ENCODE measurements at places on chromosomes 7 and 10.

- no peak for DNase-seq
Measured at GRCh38 chr10:11509036-11509435, 102.4 kb downstream of the USP6NL start.

GRCh38 chr10:104155591-104155990 is 33.6 kb downstream of the SFR1 start:
- no peak for DNase-seq

- no peak for DNase-seq
Measured at GRCh38 chr10:22479419-22479818, 134.1 kb downstream of the SPAG6 start.

DNA sequence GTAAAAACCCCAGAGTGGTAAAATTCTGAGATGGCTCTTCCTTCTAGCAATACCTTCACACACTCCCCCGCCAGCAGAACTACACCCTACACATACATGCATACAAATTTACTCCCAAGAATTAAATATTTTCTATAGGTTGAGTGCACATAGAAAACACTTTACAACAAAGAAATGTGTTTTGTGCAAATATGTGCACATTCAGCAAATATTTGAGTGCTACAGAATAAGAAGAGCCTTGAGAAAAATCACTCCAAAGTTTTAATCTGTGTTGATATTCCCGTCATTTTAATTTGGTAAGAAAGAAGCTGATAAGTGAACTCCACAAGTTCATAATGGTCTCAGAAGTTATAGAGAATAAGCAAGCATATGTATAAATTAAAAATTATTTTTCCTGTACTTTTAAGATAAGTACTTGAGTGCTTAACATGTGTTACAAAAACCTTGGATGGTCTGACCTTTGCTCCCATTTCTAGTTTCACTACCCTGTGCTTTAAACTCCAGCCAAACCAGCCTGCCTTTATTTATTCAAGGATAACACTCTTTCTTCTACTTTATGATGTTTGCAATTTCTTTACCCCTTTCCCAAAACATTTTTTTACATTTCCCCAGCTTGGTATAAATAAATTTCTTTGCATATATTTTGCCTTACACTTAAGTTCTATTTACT is 733.5 kb upstream of the LRRTM3 start:
- no peak for DNase-seq

DNA sequence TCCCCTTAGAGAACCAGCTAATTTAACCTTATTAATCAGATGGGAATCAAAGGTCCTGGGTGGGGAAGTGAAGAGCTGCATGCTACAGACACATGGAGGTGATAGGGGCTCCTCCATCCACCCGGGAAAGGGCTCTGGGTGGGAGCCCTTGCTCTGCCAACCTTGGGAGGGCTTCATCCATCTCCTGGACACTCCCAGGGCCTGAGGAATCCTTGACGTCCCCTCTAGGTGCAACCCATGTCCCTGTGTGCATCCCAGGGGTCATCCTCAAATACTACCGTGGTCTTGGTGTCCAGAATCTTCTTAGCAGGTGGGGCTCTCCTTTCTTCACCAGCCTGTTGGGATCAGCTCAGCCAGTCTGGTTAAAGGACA is 55.4 kb upstream of the IGFBP3 start:
- no peak for DNase-seq

- no peak for DNase-seq
Measured at GRCh38 chr10:50651808-50652207, 28.1 kb upstream of the SGMS1 start.

DNA sequence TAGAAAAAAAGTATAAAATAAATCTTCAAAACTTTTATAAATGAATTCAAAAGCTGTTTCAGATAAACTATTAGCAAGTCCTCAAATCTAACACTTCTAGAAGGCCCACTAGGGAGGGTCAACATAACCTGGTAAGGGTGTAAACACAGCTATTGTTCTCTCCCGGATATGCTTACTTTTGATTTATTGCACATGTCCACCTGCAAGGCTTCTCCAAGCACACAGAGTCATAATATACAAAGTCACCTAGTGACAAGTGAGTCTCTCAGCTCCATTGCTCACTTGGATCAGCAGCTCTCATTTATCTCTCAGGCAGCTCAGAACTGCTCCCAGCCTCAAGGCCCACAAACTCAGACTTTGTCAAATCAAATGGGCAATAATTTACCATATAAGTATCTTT is 44.0 kb upstream of the COL1A2 start:
- DNase-seq = no peak

- no peak for DNase-seq
Measured at GRCh38 chr7:151246851-151247580, 1.5 kb downstream of the SMARCD3 start.

GRCh38 chr10:125221716-125222115 is 61.4 kb upstream of the CTBP2 start:
- DNase-seq = no peak

- DNase-seq = no peak
Measured at GRCh38 chr10:29732918-29733317, 98.1 kb upstream of the SVIL start.

- no peak for DNase-seq
Measured at GRCh38 chr7:79787623-79788022, 334.2 kb upstream of the MAGI2 start.

- no peak for DNase-seq
Measured at GRCh38 chr7:76372984-76373833, 14.4 kb upstream of the YWHAG start.

- no peak for DNase-seq
Measured at GRCh38 chr10:15764892-15765454, 45.3 kb upstream of the ITGA8 start.

DNA sequence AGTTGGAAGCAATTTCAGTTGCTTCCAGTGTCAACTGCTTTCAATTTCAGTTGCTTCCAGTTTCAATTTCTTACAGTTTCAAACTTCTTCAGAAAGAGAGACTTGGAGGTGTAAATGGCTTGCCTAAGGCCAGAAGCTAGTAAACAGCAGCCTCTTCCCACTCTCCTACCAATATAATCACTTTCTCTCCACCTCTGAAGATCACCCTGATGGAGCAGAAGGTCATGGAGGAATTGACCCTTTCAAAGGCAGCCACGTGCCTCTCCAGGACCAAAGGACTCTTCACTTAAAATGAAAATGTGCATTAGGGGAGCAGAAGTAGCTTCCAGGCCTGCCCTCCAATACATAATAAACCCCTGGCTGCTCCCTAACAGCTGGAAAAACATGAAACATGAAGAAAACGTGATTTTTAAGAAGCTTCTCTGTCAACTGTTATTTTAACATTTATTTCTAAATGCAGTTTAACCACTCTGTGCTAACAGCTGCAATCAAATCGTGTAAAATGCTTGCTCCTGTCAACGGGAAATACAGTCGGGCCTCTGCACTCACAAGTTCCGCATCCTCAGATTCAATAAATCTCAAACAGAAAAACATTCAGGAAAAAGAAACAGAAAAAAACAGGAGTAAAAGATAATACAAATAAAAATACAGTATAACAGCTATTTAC is 1020.6 kb downstream of the XPNPEP1 start:
- DNase-seq = no peak

DNA sequence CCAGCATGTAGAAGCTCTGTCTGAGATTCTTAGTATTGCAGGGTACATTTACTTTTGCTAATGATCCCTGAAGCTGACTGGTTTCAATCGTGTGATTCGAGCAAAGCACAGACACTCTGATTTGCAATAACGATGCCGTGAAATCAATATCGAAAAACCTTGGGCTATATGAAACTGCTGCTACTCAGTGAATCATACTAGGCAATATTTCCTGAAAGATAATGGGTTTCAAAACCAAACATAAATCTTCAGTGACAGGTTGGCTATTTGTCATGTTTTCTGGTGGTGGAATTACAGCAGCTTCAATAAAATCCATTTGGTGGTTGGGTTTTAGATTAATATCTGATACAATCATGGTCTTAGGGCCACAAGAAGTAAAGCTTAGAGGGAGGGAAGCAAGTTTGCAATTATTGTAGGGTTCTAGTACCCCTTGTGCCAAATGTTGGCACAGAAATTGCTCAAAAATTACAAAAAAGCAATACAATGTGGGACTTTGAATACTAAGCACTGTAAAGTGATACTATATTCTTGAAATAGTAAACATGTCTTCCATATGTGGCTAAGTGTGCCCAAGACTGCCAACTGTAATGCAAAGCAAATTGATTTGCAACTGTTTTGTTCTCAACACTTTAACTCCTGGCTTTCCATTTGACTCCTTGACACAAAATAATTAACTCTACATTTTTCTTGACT is 112.4 kb upstream of the JAZF1 start:
- DNase-seq = no peak

GRCh38 chr7:38880035-38880434 is 29.0 kb downstream of the VPS41 start:
- no peak for DNase-seq

DNA sequence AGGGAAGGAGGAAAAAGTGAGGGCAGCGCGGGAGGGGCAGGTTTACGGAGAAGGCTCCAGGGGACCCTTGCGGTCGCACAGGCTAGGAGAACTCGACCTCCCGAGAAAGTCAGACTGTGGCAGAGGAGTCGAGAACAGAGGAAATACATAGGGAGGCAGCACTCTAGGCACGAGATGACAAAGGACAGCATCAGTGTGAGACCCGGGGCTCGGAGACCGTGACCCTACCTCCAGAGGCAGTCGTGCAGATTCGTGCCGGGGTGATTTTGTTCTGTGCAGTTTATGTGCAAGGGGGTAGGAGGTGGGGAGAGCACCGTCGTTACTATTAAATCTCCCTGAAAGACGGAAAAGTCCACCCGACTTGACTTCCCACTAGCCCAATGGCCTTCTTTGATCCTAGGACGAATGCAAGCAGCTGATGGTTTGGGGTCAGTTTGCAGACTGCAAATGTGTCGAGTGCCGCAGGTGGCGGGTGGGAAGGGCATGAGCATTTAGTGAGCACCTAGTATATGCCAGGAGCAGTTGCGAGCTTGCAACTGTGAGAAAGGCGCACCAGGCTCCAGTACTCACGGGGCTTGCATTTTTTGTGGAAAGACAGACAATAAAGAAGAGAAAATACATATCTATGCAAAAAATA is 674 bp upstream of the OSBPL3 start:
- DNase-seq = no peak

GRCh38 chr10:23540401-23541030 is 101.6 kb downstream of the OTUD1 start:
- no peak for DNase-seq

GRCh38 chr10:35876248-35876647 is 234.2 kb upstream of the FZD8 start:
- no peak for DNase-seq

- no peak for DNase-seq
Measured at GRCh38 chr7:85090143-85090542, 96.7 kb downstream of the SEMA3D start.

- DNase-seq = no peak
Measured at GRCh38 chr10:57905861-57906260, 361.8 kb downstream of the IPMK start.

GRCh38 chr7:78071491-78072200 is 273.1 kb downstream of the PHTF2 start:
- no peak for DNase-seq

- DNase-seq = no peak
Measured at GRCh38 chr7:117979954-117980497, 106.8 kb upstream of the CTTNBP2 start.

DNA sequence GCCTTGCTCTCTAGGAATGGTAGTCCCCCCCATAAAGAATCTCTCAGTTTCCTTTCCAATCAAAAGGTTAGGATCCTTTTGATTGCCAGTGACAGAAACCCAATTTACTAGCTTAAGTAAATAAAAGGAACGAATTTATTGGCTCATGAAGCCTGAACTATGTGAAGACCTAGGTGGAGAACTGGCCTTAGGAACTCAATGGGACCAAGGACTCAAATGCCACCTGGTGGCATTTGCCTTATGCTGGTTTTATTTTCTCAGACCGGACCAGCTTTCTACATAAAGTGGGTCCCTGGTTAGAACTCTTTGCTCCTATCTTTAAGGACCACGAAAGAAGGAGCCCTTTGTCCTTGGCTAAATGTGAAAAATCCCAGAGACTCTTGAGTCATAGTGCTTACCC is 25.4 kb downstream of the CFTR start:
- no peak for DNase-seq

GRCh38 chr10:43599333-43599732 is 6.9 kb upstream of the ZNF485 start:
- no peak for DNase-seq

GRCh38 chr7:158447151-158447505 is 140.5 kb downstream of the PTPRN2 start:
- no peak for DNase-seq

DNA sequence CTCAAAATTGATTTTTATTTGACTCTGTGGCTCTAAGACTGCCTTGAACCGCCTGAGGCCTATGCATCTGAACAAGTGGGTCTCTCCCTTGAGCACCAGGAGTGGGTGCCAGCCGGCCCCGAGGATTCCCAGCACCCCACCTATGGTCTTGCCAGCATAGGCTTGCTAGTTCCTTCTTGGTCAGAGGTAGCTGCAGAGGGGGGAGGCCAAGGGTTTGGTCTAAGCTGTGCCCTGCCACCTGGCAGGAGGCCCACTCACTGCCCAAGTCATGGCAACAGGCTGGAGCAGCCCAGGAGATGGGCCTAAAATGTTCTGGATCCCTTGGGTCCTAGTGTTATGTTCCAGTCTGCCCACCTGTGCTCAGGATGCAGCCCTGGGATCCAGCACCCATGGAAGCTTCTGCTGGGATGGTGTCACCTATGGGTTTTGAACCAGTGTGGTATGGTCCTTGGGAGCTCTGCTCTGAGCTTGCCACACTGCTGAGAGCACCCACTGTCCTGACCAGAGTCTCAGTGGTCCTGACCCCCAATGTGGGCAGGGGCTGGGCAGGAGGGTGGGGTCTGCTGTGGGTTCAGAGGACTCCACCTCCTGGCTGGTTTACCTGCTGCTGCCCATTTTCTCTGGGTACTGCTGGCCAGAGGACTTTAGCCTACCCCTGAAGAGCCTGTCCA is 12.6 kb downstream of the YKT6 start:
- DNase-seq = no peak

- DNase-seq = no peak
Measured at GRCh38 chr7:81684514-81685269, 85.2 kb downstream of the HGF start.

DNA sequence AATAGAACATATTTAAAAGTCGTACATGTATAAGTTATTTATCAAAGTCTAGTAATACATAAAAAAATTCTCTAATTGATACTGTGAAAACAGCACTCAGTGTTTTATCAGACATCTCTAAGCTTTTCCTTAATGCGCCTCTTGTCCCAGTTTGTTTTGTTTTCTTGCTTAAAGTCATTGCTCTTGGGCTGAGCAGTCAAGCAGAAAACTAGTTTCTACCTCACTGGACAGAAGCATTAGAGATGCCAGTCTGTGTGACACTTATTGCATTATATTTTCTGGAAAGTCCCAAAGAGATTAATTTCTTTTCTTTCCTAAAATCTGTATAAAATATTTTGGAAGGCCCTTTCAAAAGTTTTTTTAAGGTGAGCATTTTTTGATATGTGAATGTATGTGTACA is 236.2 kb downstream of the PCLO start:
- DNase-seq = no peak

DNA sequence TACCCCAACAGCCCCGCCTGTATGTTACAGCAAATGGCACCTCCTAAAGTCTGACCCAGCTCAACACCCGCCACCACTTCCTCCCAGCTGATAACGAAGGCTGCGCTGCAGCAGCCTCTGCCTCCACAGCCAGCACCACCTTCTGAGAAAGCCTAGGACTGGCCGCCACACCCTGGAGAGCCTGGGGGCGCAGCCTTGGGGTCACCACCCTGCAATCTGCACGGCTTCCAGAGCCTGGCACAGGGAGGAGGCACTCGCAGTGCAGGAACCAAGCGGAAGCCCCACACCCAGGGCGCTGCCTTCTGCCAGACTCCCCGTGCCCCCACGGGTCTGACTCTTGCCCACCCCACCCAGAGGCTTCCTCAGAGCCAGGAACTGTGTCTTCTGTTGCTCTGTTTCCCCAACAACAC is 112.5 kb downstream of the MAD1L1 start:
- DNase-seq = peak; percentile 16

All from stimulated activated CD8-positive, alpha-beta memory T cell treated with anti-CD3 and anti-CD28 coated beads, Interleukin-15, amount 100 ng/mL, for 1 hour (primary cell).